CD4-positive, alpha-beta T cell treated with Interferon gamma for 1 hour (primary cell): ENCODE measurements at places on chromosomes 4 and X.

DNA sequence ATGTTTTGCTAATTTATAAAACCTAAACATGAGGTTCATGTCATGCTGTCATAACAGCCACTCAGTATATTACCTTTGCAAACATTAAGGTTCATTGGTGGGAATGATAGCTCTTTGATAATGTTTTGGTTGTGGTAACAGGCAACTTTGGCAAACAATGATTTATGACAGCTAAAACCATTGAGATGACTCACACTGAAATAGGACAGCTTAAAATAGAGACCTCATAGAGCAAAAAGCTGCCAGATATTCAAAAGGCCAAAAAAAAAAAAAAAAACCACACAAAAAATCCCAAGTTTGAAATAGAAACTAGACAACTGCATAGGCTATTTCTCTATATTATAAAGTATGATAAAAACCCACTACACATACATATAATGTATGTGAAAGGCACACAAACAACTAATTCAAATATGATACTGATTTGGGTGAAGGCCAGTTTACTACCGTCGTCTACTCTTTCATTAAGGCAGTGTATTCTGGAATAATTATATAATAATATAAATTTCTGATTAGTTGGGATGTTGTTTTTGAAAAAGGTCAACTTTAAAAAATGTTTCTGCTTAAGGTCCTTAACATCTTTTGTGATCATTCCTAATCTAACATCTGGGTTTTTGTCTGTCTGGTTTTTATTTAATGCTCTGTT is 646.0 kb upstream of the PITX2 start:
- no peak for DNase-seq

DNA sequence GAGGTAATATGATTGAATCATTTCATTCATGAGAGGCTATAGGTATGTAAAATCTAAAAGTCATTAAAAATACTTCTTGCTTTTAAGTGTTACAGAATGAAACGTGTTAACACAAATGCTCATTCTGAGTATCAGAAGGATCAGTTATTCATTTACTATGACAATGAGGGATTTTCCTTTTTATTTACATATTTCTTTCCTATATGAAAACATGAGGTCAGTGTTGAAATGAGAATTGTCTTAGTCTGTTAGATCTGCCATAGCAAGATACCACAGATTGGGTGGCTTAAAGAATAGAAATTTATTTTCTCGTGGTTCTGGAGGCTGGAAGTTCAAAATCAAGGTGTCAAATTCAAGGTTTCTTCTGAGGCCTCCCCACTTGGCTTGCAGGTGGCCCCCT is 181.2 kb downstream of the ARHGAP10 start:
- DNase-seq: no peak

DNA sequence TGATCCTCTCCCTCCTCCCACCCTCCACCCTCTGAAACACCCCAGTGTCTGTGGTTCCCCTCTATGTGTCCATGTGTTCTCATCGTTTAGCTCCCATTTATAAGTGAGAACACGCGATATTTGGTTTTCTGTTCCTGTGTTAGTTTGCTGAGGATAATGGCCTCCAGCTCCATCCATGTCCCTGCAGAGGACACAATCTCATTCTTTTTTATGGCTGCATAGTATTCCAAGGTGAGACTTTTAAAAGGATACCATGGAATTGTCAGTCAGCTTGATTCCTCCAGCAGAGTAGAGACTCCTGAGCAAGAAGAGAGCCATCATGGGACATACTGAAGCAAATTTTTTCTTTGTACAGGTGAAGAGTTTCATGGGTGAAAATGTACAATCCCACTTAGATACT is 38.8 kb upstream of the MTM1 start:
- DNase-seq: no peak

- DNase-seq: no peak
Observed at GRCh38 chr4:138320831-138321230, 78.7 kb upstream of the SLC7A11 start.

GRCh38 chr4:159374749-159375530 is 272.1 kb downstream of the RAPGEF2 start:
- no peak for DNase-seq

DNA sequence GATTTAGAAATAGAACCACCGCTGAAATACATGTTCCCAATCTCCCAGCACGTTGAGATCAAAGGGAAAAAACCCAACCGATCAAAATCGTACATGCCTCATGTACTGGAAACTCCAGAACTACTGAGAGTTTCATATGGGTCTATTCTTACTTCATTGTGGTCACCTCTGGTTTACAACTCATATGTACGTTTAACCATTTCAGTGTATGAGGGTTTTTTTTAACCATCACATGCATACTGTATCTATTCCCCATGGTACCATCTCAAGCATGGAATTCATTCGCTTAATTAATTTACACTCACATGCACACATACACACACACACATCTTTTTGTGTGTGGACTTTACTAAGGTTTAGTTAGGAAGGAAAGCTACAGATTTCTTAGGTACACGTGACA is 46.0 kb upstream of the CLNK start:
- no peak for DNase-seq

GRCh38 chr4:71277353-71277752 is 61.5 kb upstream of the SLC4A4 start:
- no peak for DNase-seq

- no peak for DNase-seq
Observed at GRCh38 chrX:107452581-107452980, 3.1 kb downstream of the FRMPD3 start.

GRCh38 chrX:69282893-69283690 is 117.8 kb upstream of the PJA1 start:
- DNase-seq: no peak

GRCh38 chr4:16290681-16291420 is 64.6 kb upstream of the TAPT1 start:
- DNase-seq: no peak

DNA sequence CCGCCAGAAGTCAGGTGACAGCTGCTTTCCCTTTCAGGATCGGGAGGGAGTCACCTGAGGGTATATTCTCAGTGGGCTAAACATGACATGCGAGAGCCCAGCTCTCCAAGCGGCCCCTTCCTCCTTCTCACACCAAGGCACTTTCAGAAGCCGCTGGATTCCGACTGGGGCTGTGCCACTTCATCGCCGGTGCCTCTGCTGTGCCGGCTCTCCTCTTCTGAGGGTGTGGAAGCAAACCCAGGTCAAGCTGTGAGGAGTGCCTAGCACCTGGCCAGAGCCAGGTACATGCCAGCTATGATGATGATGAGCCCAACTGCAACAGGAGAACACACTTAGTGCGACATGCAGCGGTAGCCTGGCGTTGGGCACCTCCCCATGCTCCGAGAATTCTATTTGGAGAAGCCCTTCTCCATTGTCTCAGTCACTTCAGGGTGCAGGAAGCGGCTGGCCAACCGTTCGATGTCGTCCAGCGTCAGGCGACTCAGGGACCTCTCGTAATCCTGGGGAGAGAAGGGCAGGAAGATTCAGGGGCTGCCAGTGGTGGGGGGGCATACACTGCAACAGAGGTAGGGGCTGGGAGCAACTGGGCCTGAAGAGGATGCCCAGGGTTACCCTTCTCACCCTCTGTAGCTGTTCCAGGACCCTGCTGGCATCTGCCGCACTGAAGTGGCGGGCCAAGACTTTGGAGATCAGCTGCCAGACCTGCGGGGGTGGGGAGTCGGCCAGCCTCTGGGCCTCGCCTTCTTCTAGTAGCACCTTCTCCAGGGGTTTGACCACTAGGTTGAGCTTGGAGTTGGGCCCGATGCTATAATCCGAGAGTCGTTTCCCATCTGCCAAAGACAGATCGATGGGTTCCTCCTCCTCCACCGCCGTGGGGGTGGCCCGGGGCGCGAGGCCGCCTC is 1.0 kb downstream of the UBL4A start:
- no peak for DNase-seq

- DNase-seq: no peak
Observed at GRCh38 chr4:14180983-14181601, 553.6 kb upstream of the BOD1L1 start.
